ENCODE measurements at places on chromosomes 11 and 22.
A peak's percentile ranks its signal among the peaks of the same experiment; 100 is the strongest.

- no peak for DNase-seq
These were observed 28.3 kb upstream of the TP53I11 start for GRCh38 chr11:44978961-44979331.

DNA sequence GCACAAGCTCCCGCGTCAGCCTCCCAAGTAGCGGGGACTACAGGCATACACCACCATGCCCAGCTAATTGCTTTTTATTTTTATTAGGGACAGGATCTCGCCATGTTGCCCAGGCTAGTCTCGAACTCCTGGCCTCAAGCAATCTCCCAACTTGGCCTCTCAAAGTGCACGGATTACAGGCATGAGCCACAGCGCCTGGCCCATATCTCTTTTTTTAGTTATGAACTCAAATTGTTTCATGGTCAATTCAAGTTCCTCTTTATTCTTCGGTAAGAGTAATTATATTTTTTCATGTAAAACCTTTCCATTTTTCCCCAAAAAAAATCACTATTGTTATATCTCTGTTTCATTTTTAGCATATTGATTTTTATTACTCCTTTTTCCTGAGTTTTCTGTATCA, 25.5 kb downstream of the FCHSD2 start:
- no peak for DNase-seq

GRCh38 chr11:95296621-95297025, 65.6 kb upstream of the SESN3 start:
- no peak for DNase-seq

DNA sequence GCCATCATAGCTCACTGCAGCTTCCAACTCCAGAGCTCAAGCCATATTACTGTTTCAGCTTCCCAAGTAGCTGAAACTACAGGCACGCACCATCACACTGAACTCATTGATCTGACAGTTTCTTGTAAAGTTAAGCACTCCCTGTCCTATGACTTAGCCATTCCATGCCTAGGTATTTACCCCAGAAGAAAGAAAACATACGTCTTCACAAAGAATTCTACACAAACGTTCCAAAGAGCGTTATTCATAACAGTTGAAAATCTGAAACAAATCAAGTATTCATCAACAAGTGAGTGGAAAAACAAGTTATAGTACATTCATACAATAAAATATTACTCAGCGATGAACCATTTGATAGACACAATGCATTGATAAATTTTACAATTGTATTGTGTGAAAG, 7.8 kb upstream of the NLRP10 start:
- DNase-seq: no peak

DNA sequence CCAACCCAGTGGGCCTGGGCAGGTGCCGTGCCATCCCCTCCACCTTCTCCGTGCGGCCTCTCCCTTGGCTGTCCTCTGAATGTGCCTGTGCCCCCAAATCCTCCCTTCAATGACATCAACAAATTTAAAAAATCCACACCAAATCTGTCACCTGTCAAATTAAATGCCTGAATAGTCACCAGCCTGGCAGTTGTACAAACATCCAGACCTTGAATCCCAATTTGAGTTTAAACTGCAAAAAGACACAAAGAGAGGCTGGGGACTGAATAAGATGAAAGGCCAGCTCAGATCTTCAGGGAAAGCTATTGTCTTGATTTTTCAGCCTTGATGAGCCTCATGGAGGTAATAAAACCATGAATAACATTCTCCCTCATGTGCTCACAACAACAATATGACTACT, 194.7 kb downstream of the KIRREL3 start:
- DNase-seq: no peak

- peak; percentile 41 for DNase-seq
These were observed 179.4 kb downstream of the CADM1 start for GRCh38 chr11:115324581-115325432.

- DNase-seq: no peak
These were observed 60.7 kb upstream of the ALKBH3 start for GRCh38 chr11:43819926-43820325.

- no peak for DNase-seq
These were observed 231.3 kb upstream of the B3GAT1 start for GRCh38 chr11:134643115-134644012.

GRCh38 chr11:122367809-122368231, 251.8 kb upstream of the BLID start:
- no peak for DNase-seq

DNA sequence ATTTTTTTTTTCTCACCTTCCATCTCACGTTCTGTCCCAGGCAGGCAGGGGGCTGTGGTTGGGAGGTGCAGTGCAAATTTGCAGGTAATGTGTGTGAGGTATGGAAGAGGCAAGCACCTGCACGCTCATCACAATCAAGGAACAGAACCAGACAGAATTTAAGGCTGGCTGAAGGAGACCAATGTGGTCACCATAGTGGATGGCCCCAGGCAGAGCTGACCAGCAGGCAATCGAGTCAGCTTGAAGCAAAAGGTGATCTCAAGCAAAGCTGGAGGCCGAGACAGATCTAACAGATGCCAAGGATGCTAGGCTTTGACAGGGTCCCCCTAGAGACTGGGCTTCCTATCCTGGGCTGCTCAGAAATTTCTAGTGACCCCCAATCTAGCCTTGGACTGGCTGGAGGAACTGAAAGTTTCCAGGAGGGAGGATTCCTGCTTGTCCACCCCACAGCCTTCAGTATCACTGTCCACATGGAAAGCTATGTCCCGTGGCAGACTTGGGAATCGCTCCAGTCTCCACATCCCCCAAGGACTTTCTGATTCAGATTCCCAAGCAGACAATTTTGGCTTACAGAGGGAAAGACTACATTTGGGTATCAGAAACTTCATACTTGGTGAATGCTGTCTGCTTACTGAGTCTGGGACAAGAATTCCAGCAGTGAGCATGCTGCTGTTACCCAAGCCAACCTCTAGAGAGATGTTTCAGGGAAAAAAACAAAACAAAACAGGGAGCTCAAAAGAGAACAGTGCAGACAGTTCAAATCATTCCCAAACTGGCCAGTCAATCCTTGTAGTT, 9.0 kb upstream of the MICAL3 start:
- DNase-seq: no peak

DNA sequence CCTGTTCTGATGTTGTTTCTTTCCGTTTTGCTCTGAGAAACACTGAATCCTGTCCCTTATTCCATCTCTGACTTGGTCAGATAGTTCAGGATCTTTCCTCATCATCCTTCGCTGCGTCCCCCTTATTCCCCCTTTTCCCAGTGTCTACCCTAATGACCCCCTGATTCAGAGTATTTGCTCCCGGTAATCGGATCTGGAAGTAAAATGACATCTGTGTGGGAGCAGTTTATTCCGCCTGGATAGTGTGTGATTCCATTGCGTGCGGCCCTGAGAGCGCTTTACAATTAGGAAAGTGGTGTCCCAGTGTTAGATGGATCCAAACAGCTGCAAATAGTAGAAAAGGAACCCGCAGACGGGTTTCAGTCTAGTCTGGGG, 606 bp downstream of the DRG1 start:
- DNase-seq: no peak

GRCh38 chr11:115613986-115614632, 109.9 kb upstream of the CADM1 start:
- DNase-seq: no peak

DNA sequence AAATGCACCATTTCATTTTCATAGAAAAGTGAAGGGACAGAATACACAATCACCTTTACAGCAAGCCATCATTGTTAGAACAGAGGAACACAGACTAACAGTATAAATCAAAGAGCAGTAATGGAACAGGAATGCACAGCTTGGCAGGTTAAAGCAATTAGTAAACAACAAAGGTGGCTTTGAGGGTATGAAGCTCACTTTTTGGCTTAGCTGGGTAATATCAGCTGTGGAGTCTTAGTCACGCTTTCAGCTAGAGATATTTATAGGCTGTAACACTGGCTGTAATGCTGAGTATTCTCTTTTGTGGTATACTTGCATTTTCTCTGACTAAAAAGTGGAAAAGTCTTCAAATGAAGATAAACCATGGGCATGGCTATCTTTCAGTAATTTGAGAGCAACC, 1780.5 kb downstream of the LRRC4C start:
- DNase-seq: no peak

GRCh38 chr22:27473533-27473932, 328.0 kb downstream of the MN1 start:
- DNase-seq: no peak

DNA sequence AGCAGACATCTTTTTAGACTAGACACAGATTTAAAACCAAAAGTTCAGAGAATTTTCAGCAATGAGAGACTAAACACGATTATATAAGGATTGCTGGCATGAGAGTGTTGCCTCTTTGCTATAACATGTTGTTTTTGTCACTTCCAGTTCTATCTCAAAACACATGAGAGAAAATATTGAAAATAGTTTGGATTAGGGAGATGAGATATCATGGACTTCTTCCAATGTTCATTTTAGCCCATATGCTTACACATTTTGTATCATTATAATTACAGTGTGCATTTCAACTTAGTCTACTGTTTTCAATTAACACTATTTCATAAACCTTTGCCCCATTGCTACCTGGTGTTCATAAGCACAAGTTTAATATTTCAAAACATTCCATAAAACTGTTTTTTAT, 175.9 kb upstream of the PGR start:
- no peak for DNase-seq

- peak; percentile 32 for DNase-seq
These were observed 18.8 kb downstream of the CSNK1E start for GRCh38 chr22:38298312-38299005.

DNA sequence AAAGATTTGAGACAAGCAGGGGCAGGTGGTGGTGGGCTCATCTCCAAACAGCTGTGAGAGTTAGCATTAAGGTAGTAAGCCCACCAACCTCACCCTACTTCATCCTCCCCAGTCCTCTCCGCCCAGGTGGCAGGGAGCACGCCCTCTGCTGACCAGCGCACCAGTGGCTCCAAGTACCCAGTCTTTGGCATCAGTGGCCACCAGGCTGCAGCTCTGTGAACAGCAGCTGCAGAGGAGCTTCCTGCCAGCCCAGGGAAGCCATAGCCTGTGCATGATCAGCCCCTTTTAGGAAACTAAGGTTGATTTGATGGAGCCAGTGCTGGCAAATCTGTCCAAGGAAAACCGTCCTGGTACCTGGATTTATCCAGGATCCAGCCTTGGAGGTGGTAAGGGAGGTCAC, 21.7 kb downstream of the CAVIN3 start:
- no peak for DNase-seq

DNA sequence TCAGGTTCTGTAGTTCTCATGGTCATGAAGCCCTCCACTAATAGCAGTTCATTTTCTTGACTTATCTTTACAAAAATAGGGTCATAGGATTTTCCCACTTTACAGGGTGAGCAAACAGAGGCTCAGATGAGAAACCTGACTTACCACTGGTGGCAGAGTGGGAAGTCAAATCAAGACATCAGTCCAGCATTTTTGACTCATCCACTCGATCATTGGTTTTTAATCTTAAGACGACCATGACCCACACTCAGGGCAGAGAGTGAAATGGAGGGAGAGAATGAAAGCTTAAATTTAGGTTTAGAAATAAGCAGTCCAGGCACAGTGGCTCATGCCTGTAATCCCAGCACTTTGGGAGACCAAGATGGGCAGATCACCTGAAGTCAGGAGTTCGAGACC, 42.1 kb downstream of the RTL6 start:
- DNase-seq: no peak

- DNase-seq: no peak
These were observed 117.9 kb downstream of the ATG16L2 start for GRCh38 chr11:72932132-72932570.

- no peak for DNase-seq
These were observed 28.4 kb downstream of the TRPC6 start for GRCh38 chr11:101555366-101555765.

- no peak for DNase-seq
These were observed at the start of gene OR8K3 for GRCh38 chr11:56314844-56315243. Gene OR8K3 (plus strand): TSS chr11:56315144. CDS start chr11:56318307, 3,163 bp downstream.

DNA sequence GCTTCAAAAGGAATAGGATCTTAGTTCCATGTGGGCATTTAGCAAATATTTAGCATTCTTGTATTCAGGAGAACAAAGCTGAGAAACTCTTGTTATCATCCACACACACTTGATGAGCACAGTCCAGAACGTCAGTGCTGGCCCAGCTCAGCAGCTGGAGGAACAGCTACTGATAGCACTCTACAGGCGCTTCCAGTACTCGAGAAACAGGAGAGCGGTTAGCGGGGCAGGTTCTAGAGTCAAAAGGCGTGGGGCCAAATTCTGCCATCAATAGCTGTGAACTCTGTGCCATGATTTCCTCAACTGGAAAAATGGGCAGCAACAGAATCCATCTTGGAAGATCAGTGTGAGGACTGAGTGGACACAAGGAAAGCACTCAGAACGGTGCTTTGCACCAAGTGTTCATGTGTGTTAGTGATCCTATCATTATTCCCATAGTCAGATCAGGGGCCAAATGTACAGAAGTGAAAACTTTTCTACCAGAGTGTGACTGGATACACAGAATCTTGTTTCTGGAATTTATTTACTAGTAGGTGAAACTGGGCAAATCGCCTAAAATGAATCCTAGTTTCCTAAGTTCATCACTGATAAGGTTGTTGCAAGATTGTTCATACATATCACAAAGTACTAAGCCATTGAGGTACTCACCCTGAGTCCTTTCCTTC, 3.2 kb downstream of the JOSD1 start:
- no peak for DNase-seq

DNA sequence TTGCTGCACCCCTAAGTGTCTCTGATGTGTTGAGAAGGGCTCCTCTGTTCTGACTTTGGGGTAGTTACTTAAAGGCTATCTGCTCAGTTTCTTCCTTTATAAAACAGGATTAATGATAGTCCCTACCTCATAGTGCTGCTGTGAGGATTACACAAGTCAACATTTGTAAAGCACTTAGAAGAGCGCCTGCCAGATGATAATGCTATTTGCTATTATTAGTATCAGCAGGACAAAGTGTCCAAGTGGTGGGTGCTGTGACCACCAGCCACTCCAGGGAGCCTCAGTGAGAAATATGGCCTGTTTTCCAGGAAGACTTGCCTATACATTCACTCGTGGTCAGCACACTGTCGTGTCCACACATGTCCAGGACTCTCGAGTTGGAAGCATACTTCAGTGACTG, 16.2 kb downstream of the POU2F3 start:
- DNase-seq: no peak

GRCh38 chr11:124101737-124102136, 13.5 kb upstream of the VWA5A start:
- DNase-seq: no peak

GRCh38 chr11:133078591-133079404, 453.5 kb downstream of the OPCML start:
- DNase-seq: peak; percentile 38

DNA sequence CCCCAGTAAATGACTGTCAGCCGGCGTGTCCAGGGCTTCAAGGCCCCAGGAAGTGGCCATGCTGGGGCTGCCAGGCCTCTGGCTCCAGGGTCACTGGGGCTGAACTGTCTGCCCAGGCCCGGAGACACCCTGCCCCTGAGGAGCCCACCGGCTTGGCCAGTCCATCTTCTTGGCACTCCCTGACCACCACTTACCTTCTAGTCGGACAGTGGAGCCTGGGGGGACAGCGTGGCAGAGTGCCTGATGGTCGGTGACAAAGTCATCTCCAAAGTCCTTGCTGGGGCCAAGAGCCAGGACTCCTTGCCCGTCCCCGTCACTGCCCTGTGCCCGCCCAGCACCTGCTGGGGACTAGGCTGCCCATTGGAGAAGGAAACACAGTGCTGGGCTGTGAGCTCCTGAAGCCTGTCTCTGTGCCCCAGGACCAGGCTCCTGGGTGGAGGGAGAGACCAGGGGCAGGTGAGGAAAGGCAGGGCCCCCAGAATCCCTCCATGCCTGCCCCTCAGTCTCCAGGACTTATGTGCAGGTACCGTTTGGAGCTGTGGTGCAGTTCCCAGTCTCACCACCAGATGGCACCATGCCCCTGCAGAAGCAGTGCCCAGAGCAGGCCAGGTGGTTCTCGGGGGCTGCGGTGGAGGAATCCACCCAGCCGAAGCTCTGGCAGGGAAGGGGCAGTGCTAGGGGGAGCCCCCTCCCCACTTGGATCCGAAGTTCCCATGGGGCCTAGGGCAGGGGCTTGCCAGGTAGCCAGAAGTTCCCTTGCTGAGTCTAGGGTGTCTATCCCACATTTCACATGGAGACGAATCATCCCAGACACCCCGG, 6.0 kb upstream of the CCDC188 start:
- peak; percentile 81 for DNase-seq

All from CD4-positive, CD25-positive, alpha-beta regulatory T cell (primary cell).